RWPE2 (cell line): ENCODE measurements at places on chromosomes 7 and 10.
A peak's percentile ranks its signal among the peaks of the same experiment; 100 is the strongest.

GRCh38 chr7:22651534-22652243, 75.3 kb upstream of the IL6 start:
- H3K4me3 ChIP-seq = no peak overlapping the region
- peaks cover 20% of the 10 kb centered on the region for H3K4me1 ChIP-seq
- no peaks in the 10 kb centered on the region for H3K27me3 ChIP-seq
- H3K27ac ChIP-seq = peak overlapping the region; percentile 67
- no peak for DNase-seq
- no peaks in the 10 kb centered on the region for H3K36me3 ChIP-seq

DNA sequence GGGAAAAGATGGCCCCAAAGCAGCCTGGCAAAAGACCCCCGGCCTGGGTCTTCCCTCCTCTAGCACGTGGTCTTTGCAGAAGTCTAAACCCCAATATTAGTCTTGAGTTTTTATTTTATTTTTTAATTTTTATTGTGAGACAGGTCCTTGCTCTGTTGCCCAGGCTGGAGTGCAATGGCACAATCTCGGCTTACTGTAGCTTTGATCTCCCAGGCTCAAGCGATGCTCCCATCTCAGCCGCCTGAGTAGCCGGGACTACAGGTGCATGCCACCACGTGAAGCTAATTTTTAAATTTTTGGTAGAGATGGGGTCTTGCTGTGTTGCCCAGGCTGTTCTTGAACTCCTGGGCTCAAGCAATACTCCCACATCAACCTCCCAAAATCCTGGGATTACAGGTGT, 40.3 kb upstream of the MXI1 start:
- DNase-seq = no peak
- H3K27me3 ChIP-seq = no peaks in the 10 kb centered on the region
- no peak overlapping the region for H3K4me3 ChIP-seq
- H3K4me1 ChIP-seq = no peaks in the 10 kb centered on the region

GRCh38 chr10:93494494-93494893, 1.9 kb upstream of the CEP55 start:
- H3K27ac ChIP-seq = no peak overlapping the region
- H3K4me1 ChIP-seq = peaks cover 19% of the 10 kb centered on the region
- H3K36me3 ChIP-seq = peaks cover 8% of the 10 kb centered on the region
- no peak for DNase-seq

DNA sequence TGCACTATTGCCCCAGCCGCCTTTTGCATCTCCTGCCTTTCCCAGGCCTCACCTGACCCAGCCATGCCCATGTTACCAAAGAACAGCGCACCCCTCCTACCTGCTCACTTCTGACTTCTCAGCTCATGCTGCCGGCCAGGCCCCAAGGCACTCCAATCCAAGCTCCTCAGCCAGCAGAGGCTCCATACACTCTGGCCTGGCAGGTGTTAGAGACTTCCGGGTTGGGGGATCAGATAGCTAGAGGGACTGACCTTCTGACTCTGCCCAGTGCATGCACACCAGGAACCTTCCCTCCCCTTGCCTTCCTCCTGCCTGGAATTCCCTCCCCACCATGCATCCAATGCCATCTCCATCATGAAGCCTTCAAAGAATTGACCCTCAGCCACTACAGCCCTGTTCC, 56.2 kb upstream of the ZMIZ1 start:
- no peaks in the 10 kb centered on the region for H3K4me1 ChIP-seq
- H3K27me3 ChIP-seq = no peaks in the 10 kb centered on the region
- DNase-seq = no peak
- H3K4me3 ChIP-seq = no peak overlapping the region
- no peaks in the 10 kb centered on the region for H3K36me3 ChIP-seq
- no peak overlapping the region for H3K27ac ChIP-seq

DNA sequence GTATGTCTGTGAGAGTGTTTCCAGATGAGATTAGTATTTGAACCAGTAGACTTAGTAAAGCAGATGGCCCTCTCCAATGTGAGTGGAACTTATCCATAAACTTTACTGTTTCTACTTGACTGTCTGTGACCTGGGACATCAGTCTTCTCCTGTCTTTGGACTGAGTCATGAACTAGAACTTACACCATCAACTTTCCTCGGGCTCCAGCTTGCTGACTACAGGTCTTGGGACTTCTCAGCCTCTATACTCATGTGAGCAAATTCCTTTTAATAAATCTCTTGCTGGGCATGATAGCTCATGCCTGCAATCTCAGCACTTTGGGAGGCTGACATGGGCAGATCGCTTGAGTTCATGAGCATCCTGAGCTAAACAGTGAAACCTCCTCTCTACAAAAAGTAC, 25.7 kb upstream of the WAPL start:
- no peaks in the 10 kb centered on the region for H3K36me3 ChIP-seq
- H3K4me3 ChIP-seq = no peak overlapping the region
- no peaks in the 10 kb centered on the region for H3K4me1 ChIP-seq
- no peak for DNase-seq

GRCh38 chr10:17201794-17202116, 283 bp upstream of the TRDMT1 start:
- H3K4me1 ChIP-seq = peaks cover 18% of the 10 kb centered on the region
- H3K27ac ChIP-seq = peak overlapping the region; percentile 59
- H3K36me3 ChIP-seq = no peaks in the 10 kb centered on the region
- no peak for DNase-seq
